ENCODE measurements at places on chromosomes 7 and 10.

- DNase-seq = no peak
Measured at GRCh38 chr7:123782071-123782798, 33.4 kb upstream of the WASL start.

- DNase-seq = no peak
Measured at GRCh38 chr10:6173203-6173602, 29.5 kb upstream of the PFKFB3 start.

DNA sequence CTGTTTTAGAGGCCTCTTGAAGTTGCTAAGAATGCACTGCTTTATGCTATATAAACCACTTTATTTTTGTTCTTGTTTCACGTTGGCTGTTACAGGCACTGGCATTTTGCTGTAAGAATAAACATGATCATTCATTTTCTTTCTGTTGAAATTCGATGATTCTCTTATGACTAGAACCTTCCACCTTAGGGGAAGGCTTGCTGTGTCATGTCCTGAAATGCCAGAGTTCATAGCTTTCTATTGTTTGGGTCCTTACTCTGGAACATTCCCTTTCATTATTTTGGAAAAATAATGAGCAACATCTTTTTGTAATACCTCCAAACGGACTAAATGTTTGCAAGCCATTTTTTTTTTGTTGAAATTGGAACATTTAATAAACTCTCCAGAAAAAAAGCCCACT, 495.1 kb upstream of the POT1 start:
- DNase-seq = no peak

DNA sequence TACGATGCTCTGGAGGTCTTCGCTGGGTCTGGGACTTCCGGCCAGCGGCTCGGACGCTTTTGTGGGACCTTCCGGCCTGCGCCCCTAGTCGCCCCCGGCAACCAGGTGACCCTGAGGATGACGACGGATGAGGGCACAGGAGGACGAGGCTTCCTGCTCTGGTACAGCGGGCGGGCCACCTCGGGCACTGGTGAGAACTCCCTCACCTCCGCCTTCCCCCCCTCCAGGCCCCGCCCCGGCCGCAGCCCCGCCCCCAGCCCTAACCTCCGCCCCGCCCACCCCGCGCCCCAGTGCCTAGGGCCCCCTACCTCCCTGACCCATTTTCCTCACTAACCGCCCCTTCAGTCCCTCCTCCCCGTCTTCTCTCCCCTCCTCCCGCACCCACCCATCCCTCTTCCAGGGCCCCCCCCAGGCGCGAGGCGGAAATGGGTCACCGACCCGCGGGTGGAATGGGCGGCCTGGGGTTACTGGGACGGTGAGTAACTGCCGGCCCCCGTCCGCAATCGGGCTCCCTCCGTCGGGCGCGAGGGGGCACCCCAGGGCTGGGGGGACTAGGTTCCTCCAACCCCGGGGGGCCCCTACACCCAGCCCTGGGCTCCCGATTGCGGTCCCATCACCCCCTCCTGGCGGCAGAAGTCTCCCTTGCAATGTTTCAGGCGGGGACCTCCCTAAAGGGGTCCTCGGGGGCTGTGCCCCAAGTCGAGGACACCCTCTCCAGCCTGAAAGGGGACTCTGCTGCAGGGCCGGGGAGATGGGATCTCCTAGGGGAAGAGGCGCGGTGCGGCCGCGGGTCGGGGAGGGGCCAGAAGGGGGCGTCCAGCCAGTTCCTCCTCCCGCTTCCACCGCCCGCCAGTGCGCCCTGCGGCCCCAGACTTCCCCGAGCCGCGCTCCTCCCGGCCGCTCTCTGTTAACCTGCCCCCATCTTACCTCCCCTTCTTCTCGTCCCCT, 2.1 kb downstream of the PCOLCE start:
- DNase-seq = peak; percentile 87

DNA sequence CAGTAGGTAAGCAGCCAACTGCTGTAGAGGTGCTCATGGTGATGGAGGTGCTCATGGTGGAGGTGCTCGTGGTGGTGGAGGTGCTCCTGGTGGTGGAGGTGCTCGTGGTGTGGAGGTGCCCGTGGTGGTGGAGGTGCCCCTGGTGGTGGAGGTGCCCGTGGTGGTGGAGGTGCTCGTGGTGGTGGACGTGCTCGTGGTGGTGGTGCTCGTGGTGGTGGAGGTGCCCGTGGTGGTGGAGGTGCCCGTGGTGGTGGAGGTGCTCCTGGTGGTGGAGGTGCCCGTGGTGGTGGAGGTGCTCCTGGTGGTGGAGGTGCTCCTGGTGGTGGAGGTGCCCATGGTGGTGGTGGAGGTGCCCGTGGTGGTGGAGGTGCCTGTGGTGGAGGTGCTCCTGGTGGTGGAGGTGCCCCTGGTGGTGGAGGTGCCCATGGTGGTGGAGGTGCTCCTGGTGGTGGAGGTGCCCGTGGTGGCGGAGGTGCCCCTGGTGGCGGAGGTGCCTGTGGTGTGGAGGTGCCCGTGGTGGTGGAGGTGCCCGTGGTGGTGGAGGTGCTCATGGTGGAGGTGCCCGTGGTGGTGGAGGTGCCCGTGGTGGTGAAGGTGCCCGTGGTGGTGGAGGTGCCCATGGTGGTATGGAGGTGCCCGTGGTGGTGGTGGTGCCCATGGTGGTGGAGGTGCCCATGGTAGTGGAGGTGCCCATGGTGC, 517.3 kb downstream of the PTPRN2 start:
- no peak for DNase-seq

GRCh38 chr10:63885156-63885555, 364.0 kb downstream of the REEP3 start:
- no peak for DNase-seq

DNA sequence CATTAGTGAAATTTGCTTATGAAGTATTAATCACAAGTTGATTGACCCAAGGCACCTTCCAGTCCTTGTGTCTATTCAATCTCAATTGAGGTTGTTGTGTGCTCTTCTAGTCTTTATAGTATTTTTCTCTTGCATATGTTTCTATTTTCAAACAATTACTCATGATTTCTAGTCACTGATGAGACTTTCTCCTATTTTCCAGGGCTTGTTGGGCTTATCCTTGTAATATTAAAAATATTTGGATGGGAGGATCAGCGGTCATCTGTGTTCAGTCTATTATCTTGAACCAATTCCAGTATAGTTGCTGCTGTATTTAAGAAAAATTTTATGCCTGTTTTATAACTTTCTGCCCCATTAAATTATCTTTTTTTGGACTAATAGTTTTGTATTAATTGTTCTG, 154.4 kb downstream of the PTEN start:
- DNase-seq = no peak

Data from EL (cell line).